PC-9 (cell line): ENCODE measurements at places on chromosomes 2 and 18.

GRCh38 chr2:37886745-37887144 is 38.3 kb upstream of the RMDN2 start:
- H3K27me3 ChIP-seq = no peaks in the 10 kb centered on the region
- H3K27ac ChIP-seq = no peak overlapping the region
- no peaks in the 10 kb centered on the region for H3K36me3 ChIP-seq
- no peaks in the 10 kb centered on the region for H3K4me1 ChIP-seq

GRCh38 chr2:96554293-96555145 is 18.0 kb downstream of the ARID5A start:
- H3K27me3 ChIP-seq = no peaks in the 10 kb centered on the region
- no peak overlapping the region for H3K4me3 ChIP-seq
- peaks cover 30% of the 10 kb centered on the region for H3K4me1 ChIP-seq
- H3K27ac ChIP-seq = no peak overlapping the region
- H3K36me3 ChIP-seq = no peaks in the 10 kb centered on the region

GRCh38 chr18:37529863-37530262 is 35.7 kb downstream of the CELF4 start:
- no peak overlapping the region for H3K27ac ChIP-seq
- no peaks in the 10 kb centered on the region for H3K4me1 ChIP-seq
- peaks cover 60% of the 10 kb centered on the region for H3K27me3 ChIP-seq
- H3K36me3 ChIP-seq = no peaks in the 10 kb centered on the region

GRCh38 chr2:217913436-217913835 is 89.4 kb downstream of the TNS1 start:
- no peak for DNase-seq
- H3K4me3 ChIP-seq = no peak overlapping the region
- H3K4me1 ChIP-seq = no peaks in the 10 kb centered on the region
- H3K36me3 ChIP-seq = no peaks in the 10 kb centered on the region

DNA sequence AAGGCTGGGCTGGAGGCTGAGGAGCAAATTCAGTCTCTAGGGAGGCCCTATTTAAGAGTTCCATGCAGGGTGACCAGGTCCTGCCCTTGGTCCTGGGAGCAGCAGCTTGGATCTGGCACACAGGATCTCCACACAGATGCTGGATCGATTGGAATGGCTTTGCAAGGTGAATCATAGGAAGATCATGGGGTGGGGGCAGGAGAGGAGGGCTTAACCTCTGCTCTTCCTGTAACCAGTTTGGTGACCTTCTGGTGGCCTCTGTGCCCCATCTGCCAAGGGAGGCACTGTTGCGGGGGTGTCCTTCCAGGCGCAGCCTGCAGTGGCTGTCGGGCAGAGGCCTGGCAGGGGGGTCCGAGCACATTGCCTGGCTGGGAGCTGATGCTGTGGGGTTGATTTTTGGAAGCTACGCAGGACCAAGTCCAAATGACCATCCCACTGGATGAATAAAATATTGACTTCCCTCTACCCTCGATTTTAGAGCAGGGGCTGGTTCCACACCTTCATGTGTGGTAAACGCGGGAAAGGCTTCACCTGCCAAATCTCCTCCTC is 79.7 kb downstream of the EDAR start:
- no peaks in the 10 kb centered on the region for H3K27me3 ChIP-seq
- peaks cover 11% of the 10 kb centered on the region for H3K4me1 ChIP-seq
- H3K36me3 ChIP-seq = no peaks in the 10 kb centered on the region
- H3K4me3 ChIP-seq = no peak overlapping the region
- no peak overlapping the region for H3K27ac ChIP-seq

- H3K27ac ChIP-seq = no peak overlapping the region
- H3K36me3 ChIP-seq = no peaks in the 10 kb centered on the region
- H3K4me1 ChIP-seq = no peaks in the 10 kb centered on the region
- no peaks in the 10 kb centered on the region for H3K27me3 ChIP-seq
Observed at GRCh38 chr2:172817411-172817810, 81.8 kb downstream of the RAPGEF4 start.

GRCh38 chr2:86019121-86019520 is 86.6 kb downstream of the POLR1A start:
- H3K27ac ChIP-seq = no peak overlapping the region
- no peaks in the 10 kb centered on the region for H3K27me3 ChIP-seq

GRCh38 chr2:190838492-190838910 is 42.1 kb upstream of the GLS start:
- H3K27me3 ChIP-seq = no peaks in the 10 kb centered on the region
- H3K27ac ChIP-seq = peak overlapping the region; percentile 69
- peaks cover 76% of the 10 kb centered on the region for H3K4me1 ChIP-seq
- peak; percentile 4 for DNase-seq

DNA sequence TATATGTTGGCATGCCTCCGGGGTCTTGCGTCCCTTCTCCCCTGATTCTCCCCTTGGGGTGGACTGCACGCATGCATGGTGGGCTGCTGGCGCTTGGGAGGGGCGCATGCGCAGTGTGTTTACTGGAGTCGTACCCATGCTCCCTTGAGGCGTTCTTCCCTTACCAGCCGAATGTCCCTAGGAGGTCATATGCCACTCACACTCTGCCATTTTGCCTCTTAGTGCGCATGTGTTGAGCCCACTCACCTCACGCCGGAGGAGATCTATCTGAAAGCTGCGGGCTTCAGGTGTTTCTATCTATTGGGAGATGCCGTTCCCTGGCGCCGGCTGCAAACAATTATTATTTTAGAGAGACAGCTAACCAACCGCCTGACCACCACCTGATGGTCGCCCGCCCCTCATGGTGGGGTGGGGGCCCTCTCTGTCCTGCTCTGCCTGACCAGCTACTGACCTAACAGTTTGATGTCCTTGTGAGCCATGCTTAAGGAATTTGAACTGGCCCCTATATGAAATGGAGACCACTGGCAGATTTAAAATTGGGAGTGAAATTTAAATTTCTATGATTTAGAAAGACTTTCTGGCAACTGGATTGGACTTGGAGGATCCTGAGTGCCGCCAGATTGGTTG is 179.6 kb downstream of the RNF144A start:
- peaks cover 28% of the 10 kb centered on the region; the same call in 1 of the 2 replicates for H3K27me3 ChIP-seq
- H3K4me1 ChIP-seq = no peaks in the 10 kb centered on the region
- DNase-seq = no peak
- H3K36me3 ChIP-seq = no peaks in the 10 kb centered on the region

DNA sequence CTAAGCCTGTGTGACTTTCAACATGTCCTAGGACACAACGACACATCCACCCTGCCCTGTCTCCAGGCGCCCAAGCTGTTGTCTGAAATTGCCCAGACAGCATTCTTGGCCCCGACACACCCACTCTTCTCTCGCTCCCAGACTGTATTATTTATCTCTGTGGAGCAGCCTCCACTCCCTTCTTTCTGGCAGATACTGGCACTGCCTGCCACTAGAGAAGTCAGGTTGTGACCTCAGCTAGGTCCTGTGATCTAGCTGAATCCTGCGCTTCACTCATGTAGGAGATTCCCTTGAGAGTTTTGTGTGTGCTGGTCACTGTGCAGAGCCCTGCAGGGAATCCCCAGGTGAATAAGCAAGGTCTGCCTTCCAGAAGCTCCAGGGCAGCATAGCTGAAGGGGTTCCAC is 77.1 kb upstream of the TNP1 start:
- H3K27me3 ChIP-seq = no peaks in the 10 kb centered on the region
- no peaks in the 10 kb centered on the region for H3K36me3 ChIP-seq
- H3K4me3 ChIP-seq = no peak overlapping the region
- no peaks in the 10 kb centered on the region for H3K4me1 ChIP-seq

DNA sequence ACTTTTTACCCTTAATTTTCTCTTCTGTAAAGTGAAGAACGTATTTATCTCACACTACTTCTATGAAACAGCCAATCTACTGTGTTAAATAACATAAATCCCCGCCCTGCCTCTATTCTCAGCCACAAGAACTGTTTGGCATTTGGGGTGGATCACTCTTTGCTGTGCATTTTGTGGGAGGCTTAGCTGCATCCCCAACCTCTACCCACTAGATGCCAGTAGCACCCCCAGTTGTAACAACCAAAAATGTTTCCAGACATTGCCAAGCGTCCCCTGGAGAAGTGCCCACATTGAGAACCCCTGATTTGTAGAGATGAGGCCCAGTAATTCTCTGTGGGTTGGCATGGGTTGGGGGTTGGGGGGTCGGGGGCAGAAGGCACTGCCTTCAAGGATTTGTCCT is 94.7 kb upstream of the BOD1L2 start:
- H3K36me3 ChIP-seq = no peaks in the 10 kb centered on the region
- no peak for DNase-seq
- no peaks in the 10 kb centered on the region for H3K27me3 ChIP-seq
- no peak overlapping the region for H3K27ac ChIP-seq
- no peak overlapping the region for H3K4me3 ChIP-seq
- H3K4me1 ChIP-seq = peaks cover 6% of the 10 kb centered on the region; the same call in 1 of the 2 replicates

DNA sequence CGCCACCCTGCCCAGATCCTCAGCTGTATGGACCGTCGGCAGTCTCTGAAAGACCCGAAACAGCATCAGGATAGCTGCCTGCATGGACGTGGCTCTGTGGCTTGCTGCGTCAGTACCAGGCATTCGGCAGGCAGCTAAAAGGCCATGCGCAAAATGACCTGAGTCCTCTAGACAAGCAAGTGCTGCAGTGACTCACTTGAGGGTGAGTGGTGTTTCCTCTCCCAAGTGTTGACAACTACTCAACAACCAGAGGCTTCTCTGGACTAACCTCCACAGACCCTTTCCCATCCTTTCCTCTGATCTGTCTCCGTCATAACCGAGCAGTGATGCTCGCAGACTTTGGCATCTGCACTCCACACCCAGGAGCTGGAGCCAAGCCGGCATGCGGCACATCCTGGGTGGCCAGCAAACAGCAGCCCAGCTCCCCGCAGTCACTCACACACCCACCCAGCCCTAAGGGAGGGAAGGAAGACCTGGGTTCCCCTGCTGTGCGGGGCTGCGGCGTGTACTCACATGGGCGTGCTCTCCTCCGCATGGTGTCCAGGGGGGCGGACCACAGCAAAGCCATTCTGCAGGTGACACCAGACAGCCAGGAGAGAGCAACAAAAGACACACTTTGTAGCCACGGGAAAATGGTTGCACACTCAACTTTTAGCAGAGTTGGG is 239.3 kb downstream of the TWIST2 start:
- no peak for DNase-seq
- no peaks in the 10 kb centered on the region for H3K36me3 ChIP-seq
- no peaks in the 10 kb centered on the region for H3K27me3 ChIP-seq

DNA sequence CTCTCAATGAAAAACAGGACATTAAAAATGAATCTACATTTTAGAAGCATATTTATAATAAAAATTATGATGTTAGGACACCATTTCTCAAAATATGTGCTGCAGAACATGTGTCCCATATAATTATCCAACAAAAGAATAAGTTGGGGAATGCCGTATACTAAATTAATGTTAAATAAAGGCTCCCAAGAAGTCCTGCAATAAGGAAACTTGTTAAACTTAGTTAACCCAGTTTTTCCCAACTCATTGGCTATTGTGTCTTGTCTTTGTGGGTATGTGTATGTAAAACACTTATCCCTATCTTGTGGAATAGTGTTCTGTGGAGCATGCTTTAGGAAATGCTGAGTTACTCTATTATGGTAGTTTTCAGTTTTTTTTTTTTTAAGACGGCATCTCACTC is 25.6 kb upstream of the GTF2A1L start:
- H3K36me3 ChIP-seq = no peaks in the 10 kb centered on the region
- H3K27ac ChIP-seq = no peak overlapping the region
- no peak for DNase-seq
- no peaks in the 10 kb centered on the region for H3K4me1 ChIP-seq
- H3K4me3 ChIP-seq = no peak overlapping the region

- H3K27me3 ChIP-seq = no peaks in the 10 kb centered on the region
- no peak overlapping the region for H3K27ac ChIP-seq
- no peaks in the 10 kb centered on the region for H3K4me1 ChIP-seq
- no peak for DNase-seq
- H3K36me3 ChIP-seq = no peaks in the 10 kb centered on the region
Observed at GRCh38 chr18:79299272-79299671, 96.5 kb upstream of the NFATC1 start.

- no peaks in the 10 kb centered on the region for H3K36me3 ChIP-seq
- H3K4me1 ChIP-seq = no peaks in the 10 kb centered on the region
- DNase-seq = no peak
- 0 out of 2 replicates have a peak, but pooled peaks cover 3% of the 10 kb centered on the region for H3K27me3 ChIP-seq
Observed at GRCh38 chr2:7661502-7661901, 744.3 kb downstream of the RNF144A start.

GRCh38 chr2:98935777-98936352 is at the start of gene CRACDL:
Gene CRACDL (minus strand): TSS chr2:98936225. CDS start chr2:98846800, 89,425 bp downstream.
- H3K27me3 ChIP-seq = peaks cover 47% of the 10 kb centered on the region
- no peaks in the 10 kb centered on the region for H3K4me1 ChIP-seq
- H3K36me3 ChIP-seq = no peaks in the 10 kb centered on the region

- H3K27me3 ChIP-seq = no peaks in the 10 kb centered on the region
- no peaks in the 10 kb centered on the region; the same call in 1 of the 2 replicates for H3K4me1 ChIP-seq
- no peak for DNase-seq
- no peak overlapping the region for H3K4me3 ChIP-seq
- H3K27ac ChIP-seq = no peak overlapping the region
Observed at GRCh38 chr18:42092848-42093247, 137.8 kb downstream of the PIK3C3 start.

DNA sequence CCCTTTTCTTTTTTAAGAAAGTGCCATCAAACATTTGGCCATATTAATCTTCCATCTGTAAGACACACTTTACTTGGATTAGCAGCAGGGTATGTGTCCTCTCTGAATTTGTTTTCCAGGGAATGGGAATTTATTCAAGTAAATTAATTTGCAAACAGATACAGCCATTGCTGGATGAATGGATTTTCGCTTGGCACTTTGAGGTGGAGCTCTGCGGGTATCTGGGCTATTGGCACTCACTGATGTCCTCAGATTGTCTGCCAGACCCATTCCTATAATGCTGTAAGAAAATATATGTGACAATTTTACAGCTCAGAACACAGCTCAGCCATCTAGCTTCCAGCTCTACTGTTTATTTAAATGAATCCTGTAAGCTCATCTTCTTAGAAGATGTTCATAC is 201.2 kb upstream of the CDH20 start:
- H3K36me3 ChIP-seq = no peaks in the 10 kb centered on the region
- H3K4me3 ChIP-seq = no peak overlapping the region
- no peaks in the 10 kb centered on the region for H3K27me3 ChIP-seq
- H3K27ac ChIP-seq = no peak overlapping the region

GRCh38 chr2:3449086-3449485 is 69.6 kb downstream of the TRAPPC12 start:
- H3K4me1 ChIP-seq = no peaks in the 10 kb centered on the region
- no peak overlapping the region for H3K27ac ChIP-seq
- H3K36me3 ChIP-seq = peaks cover 27% of the 10 kb centered on the region

GRCh38 chr2:207319316-207319715 is 153.6 kb upstream of the KLF7 start:
- H3K27ac ChIP-seq = no peak overlapping the region
- H3K36me3 ChIP-seq = no peaks in the 10 kb centered on the region
- no peak for DNase-seq
- H3K4me3 ChIP-seq = no peak overlapping the region

DNA sequence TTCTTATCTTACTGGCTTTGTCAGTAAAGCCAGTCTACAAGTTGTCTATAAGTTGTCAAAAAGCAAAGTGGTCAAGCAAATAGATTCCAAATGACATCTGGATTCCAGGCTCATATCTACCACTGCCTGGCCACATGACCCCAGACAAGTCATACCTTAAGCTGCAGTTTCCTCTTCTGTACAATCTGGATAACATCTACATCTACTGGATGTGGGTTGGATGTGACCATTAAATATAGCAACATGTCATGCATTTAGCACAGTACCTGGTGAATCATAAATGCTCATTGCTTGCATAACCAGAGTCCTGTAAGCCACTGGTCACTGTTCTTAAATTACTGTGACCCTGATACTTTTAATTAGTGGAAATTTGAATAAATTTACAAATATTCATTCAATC is 16.8 kb downstream of the COBLL1 start:
- no peaks in the 10 kb centered on the region for H3K36me3 ChIP-seq
- H3K27me3 ChIP-seq = no peaks in the 10 kb centered on the region
- no peak overlapping the region for H3K27ac ChIP-seq
- no peak for DNase-seq
- peaks cover 17% of the 10 kb centered on the region for H3K4me1 ChIP-seq
- no peak overlapping the region for H3K4me3 ChIP-seq

- H3K4me1 ChIP-seq = no peaks in the 10 kb centered on the region
- no peaks in the 10 kb centered on the region for H3K27me3 ChIP-seq
- DNase-seq = no peak
Observed at GRCh38 chr2:10794876-10795275, 17.7 kb downstream of the PDIA6 start.
